ENCODE measurements at places on chromosomes 2 and 18.

- no peak for DNase-seq
These were observed 93.9 kb upstream of the CTDP1 start for GRCh38 chr18:79585395-79586370.

GRCh38 chr18:13398631-13399030 lies 180.1 kb downstream of the LDLRAD4 start:
- no peak for DNase-seq

- DNase-seq = no peak
These were observed 28.0 kb upstream of the SCYGR1 start for GRCh38 chr2:227415538-227416424.

GRCh38 chr18:28080876-28081300 lies 96.0 kb downstream of the CDH2 start:
- no peak for DNase-seq

- DNase-seq = no peak
These were observed 29.5 kb downstream of the RAB31 start for GRCh38 chr18:9737472-9738121.

DNA sequence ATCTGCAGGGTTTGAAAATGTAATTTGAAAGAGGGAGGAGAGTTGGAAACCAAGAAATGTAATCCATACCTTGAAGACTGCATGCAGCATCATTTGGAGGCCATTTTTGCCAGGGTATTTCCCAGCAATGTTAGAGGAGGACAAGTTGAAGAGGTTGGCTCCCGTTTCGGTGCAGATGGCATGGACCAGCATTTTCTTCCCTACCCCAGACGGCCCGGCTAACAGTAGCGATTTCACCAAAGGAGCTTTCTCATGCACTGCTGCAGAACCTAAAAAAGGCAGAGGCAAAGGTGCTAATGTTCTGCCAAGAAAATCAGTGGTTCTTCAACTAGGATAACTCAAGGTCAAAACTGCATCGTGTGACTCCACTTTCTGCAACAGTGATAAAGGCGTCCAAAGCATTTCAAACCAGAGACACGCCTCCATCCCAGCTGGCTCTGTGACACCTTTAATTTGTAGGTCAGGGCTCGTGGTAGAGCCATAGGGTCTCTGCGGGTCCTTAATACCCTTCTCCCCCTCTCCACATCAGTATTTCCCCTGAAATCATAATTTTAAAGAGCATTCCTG lies 99.6 kb upstream of the ASB18 start:
- no peak for DNase-seq

DNA sequence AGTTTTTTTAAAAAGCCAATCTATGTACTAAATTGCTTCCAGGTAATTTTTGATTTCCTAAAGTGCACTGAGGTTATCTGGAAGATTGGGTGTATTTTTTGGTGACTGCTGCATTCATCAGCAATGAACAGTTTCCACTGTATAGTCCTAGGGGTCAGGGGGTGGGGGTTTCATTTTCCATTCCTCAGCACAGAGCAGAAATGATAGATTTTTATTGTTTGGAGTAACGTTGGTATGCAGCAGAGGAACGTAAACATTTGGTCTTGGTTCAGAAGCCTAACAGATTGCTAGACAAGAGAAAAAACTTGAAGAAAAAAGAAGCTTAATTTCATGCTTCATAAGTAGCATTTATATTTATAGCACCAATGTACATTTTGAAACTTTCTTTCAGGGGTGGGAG lies 54.9 kb downstream of the ZCCHC2 start:
- no peak for DNase-seq
